NCI-H446 treated with DMSO at 0.1 percent for 48 hours (cell line): ENCODE measurements at places on chromosomes 7 and 10.

GRCh38 chr7:22052674-22053365 lies 107.1 kb upstream of the CDCA7L start:
- no peak for DNase-seq

- no peak for DNase-seq
Observed at GRCh38 chr7:92910976-92911375, 74.6 kb upstream of the CDK6 start.

DNA sequence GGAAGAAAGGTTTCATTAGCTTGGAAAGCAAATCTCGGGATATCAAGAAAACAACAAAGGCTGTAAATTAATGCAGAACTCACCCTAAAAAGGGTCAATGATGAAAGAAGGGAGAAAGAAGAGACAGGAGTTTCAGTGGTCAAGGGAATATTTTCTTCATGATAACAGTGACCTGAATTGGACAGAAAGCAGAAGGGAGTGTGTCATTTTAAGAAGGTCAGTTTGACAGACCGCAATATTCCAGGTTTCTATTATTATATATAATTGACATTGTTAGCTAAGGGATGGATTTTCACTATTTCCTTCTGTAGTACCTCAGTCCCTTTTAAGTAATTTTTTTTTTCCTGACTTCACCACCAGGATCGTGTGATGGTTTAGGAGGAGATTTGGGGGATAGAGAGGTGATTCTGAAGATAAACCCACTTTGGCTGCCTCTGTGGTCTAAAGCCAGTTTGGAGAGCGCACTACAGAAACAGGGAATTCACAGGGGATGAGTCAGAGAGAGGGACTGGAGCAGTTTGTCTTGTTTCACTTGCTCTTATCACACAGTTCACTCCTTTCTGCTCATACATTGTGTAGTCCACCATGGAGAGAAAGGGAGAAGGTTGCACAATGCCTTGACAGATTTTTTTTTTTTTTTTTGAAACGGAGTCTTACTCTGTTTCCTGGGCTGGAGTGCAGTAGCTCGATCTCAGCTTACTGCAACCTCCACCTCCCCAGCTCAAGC lies 417.9 kb downstream of the AUTS2 start:
- no peak for DNase-seq

- no peak for DNase-seq
Observed at GRCh38 chr7:24975172-24975571, 4.8 kb downstream of the OSBPL3 start.

- no peak for DNase-seq
Observed at GRCh38 chr7:149093228-149093627, 2.7 kb upstream of the ZNF786 start.

DNA sequence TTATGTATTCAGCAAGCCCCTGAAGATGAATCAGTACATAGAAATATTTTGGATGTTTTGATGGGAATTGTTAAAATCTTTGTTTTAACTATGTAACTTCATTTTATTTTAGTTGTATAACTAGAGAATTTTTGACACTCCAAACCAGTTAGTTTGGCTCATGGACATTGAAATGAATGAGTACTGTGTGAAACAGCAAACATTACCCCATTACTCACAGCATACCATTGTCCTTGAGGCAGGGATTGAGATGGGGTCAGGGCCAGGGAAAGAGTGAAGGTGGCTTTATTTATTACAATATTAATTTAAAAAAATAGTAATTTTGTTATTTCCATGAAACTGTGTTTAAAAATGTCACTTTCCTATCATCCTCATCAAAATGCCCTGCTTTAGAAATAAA lies 4.8 kb upstream of the BMPER start:
- no peak for DNase-seq

GRCh38 chr10:29877793-29878491 lies 181.4 kb downstream of the JCAD start:
- DNase-seq, result no peak

GRCh38 chr10:30755441-30755953 lies 125.9 kb upstream of the LYZL2 start:
- no peak for DNase-seq

GRCh38 chr10:26486990-26487850 lies 49.1 kb downstream of the APBB1IP start:
- no peak for DNase-seq

GRCh38 chr10:29253690-29254029 lies 35.2 kb upstream of the LYZL1 start:
- DNase-seq, result no peak

DNA sequence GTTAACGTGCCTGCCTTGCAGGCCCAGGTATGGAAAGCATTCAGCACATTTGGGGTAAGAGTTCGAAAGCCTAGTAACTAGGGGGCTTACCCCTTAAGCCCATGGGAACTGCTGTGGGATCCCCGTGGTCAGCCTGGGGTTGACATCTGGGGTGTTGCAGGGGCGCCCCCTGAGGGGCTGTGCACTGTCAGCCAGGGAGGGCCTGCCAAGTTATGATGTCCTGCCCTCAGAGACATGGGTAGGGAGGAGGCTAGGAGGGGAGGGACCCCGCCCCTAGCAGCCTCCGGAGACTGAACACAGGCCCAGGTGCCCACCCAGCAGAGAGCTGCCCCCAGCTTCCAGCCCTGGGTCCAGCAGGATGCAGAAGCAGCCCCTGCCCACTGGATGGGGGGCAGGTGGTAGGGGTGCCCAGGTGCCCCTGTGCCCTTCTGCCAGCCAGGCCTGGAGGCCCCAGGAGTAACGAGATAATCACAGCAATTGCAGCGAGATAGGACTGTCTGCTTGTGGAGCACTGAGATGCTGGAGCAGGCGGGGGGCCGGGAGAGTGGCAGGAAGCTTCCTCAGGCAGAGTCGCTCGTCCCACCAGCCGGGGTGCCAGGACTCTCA lies 153.3 kb downstream of the UBE2H start:
- no peak for DNase-seq

- no peak for DNase-seq
Observed at GRCh38 chr7:81333536-81333935, 414.7 kb upstream of the SEMA3C start.

DNA sequence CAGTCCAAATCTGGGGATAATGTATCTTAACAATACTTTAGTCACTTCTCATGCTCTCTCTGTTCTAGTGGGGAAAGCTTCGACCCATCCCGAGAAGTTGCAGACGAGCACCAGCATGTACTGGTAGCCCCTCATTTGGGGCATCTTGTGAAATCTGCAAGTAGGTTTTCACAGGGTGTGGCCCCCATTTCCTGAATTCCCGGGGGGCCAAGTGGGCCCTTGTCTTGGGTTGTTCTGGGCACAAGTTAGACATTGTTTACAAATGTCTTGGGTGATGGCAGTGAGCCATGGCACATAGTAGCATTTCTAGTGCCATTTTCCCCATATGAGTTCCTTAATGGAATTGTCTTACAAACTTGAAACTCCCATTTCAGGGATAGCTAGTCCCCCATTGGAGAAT lies 216.7 kb upstream of the KCND2 start:
- DNase-seq, result no peak

GRCh38 chr10:118983263-118983662 lies 46.3 kb upstream of the NANOS1 start:
- peak; percentile 3 for DNase-seq

DNA sequence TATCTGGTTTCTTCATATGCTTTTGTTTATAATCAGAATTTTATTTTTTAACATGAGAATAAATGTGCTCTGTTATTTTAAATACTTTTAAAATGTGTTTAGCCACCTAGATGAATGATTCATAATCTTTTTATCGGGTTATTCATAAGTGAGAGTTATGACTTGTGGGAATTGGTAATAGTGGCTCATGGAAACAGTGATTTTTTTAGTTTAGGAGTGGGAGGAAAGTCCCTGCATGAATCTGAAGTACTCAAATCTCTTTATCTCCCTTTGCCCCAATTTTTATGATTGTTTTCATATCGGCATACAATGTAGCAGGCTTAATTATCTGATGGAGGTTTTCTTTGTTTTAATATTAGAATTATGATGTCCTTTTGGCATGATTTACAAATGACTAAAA lies 42.9 kb downstream of the TAX1BP1 start:
- no peak for DNase-seq

DNA sequence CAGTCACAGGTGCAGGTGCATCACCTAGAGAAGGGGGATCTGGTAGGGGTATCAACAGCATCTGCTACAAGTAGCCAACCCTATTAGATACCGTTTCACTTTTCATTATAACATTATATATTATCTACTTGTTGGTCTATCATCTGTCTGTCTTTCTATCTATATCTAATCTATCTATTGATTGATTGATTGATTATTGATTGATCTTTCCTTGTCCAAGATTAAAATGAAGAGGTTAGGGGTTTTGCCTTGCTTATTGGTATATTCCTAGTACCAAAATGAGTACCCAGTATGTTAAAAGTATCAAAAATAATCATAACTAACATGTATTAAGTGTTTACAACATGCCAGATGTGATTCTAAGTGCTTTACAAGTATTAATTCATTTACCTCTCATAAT lies 121.5 kb downstream of the GPR158 start:
- no peak for DNase-seq

GRCh38 chr10:101495324-101495925 lies 92.6 kb downstream of the POLL start:
- DNase-seq, result peak; percentile 24

GRCh38 chr10:124911124-124912067 lies 30.5 kb upstream of the ZRANB1 start:
- DNase-seq, result no peak

GRCh38 chr7:151395036-151395367 lies 14.8 kb downstream of the WDR86 start:
- DNase-seq, result no peak
